ENCODE measurements at places on chromosomes 6 and 20.

DNA sequence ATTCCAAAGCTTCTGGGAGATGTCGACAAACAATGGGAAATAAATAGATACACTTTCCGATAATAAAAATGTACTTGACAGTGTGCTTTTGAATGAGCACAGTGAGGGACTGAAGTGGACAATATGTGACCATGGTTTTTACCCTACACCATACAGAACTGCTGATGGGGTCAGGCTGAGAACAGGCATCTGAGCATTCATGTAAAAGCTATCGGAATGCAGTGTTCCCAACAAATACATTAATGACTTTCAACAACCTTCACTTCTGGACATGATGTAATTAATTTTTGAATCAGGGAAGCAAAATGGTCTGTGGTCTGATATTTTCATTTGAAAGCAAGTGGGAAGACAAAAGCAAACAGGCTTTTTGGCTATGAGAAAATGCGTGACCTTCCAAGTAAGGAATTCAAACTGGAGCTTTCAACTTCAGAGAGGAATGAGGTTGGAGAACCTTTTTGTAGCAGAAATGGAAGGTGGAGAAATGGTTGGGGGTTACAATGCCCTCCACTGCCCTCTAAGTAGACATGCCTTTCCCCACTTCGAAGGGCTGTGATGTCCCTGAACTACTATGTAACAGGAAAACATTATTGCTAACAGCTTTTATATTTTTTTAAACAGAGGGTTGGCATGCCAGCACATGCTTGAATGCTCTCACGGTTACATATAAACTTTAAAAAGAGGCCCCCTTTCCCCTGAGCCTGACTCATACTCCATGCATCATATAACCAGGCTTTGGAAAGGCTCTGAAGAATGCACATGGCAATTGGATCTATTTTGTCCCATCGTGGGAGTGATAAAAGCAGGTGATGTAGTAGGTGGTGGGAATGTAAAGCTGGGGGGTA is 203.5 kb upstream of the CITED2 start:
- DNase-seq: no peak

DNA sequence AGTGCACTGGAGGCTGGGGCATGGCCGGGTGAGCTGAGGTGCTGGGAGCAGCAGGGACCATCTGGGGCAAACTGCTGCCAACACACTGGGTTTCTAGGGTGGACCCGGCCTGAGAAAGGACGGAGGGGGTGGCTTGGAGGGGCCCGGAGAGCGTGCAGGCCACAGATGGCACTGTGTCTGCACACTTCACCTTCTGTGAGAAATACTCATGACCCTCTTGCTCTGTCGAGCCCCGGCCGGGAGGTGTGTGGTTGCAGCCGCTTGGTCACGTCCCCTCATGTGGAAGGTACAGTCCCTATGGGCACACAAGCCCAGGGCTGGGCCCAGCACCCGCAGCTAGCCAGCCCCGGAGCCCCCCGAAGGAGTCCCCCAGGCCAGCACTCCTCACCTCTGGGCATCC is 59.7 kb downstream of the RBM38 start:
- no peak for DNase-seq

DNA sequence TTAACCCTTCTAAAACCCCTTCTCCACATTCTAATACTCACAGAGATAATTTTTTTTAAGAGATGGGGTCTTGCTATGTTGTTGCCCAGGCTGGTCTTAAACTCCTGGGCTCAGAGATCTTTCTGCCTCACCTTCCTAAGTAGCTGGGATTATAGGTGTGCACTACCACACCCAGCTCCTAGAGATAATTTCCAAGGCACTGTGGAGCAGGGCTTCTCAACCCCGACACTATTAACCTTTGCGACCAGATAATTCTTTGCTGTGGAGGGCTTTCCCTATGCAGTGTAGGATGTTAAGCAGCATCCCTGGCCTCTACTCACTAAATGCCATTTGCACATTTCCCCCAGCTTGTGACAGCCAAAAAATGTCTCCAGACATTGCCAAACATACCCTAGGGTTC is 8.8 kb upstream of the RREB1 start:
- no peak for DNase-seq

- DNase-seq: no peak
Measured at GRCh38 chr6:34638834-34639736, 57.5 kb downstream of the ILRUN start.

GRCh38 chr6:49050584-49050983 is 412.5 kb downstream of the MMUT start:
- no peak for DNase-seq

GRCh38 chr20:58547623-58548475 is 32.6 kb upstream of the APCDD1L start:
- no peak for DNase-seq

GRCh38 chr20:2739042-2739398 is 46.4 kb downstream of the EBF4 start:
- no peak for DNase-seq

DNA sequence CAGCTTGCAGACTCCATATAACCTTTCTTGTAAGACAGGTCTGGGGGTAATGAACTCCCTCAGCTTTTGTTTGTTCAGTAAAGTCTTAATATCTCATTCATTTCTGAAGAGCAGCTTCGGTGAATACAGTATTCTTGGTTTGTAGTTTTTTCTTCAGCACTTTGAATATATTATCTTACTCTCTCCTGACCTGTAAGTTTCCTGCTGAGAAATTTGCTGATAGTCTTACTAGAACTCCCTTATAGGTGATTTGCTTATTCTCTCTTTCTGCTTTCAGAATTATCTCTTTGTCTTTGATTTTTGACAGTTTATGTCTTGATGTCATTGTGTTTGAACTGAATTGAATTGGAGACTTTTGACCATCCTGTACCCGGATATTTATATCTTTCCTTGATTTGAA is 35.3 kb upstream of the SLC22A3 start:
- no peak for DNase-seq

DNA sequence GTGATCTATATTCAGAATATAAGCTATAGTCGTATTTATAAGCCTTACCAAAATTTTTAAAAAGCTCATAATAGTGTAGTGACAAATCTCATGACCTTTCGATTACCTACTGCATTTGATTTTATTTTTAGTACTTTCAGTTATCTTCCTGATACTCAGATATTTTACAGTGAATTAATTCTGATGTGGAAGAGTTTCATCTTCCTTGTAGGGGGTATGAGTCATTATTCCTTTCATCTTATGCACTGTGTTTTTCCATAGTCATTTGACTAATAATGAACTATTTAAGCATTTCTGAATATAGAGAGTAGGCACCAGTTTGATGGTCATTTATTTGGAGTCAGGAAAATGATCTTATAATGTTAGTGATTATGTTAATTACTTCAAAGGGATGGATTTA is 36.4 kb downstream of the HDGFL1 start:
- no peak for DNase-seq

GRCh38 chr6:88179692-88180091 is 13.5 kb upstream of the CNR1 start:
- DNase-seq: no peak

DNA sequence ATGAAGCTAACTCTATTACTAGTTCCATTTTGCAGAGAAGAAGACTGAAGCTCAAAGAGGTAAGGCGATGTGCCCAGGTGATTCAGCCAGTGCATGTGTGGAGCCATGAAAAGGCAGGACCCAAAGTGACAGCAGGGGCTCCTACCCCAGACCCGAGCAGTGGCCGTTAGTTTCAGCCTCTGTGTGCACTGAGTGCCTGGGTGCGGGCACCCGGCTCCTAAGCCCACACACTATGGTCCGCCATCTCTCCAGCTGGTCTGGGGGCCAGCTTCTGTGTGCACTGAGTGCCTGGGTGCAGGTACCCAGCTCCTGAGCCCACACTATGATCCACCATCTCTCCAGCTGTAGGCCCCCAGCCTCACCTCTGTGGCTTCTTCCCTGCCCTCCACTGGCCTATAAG is 123.5 kb upstream of the CST7 start:
- no peak for DNase-seq

GRCh38 chr20:48732081-48732829 is 95.5 kb downstream of the PREX1 start:
- DNase-seq: no peak

DNA sequence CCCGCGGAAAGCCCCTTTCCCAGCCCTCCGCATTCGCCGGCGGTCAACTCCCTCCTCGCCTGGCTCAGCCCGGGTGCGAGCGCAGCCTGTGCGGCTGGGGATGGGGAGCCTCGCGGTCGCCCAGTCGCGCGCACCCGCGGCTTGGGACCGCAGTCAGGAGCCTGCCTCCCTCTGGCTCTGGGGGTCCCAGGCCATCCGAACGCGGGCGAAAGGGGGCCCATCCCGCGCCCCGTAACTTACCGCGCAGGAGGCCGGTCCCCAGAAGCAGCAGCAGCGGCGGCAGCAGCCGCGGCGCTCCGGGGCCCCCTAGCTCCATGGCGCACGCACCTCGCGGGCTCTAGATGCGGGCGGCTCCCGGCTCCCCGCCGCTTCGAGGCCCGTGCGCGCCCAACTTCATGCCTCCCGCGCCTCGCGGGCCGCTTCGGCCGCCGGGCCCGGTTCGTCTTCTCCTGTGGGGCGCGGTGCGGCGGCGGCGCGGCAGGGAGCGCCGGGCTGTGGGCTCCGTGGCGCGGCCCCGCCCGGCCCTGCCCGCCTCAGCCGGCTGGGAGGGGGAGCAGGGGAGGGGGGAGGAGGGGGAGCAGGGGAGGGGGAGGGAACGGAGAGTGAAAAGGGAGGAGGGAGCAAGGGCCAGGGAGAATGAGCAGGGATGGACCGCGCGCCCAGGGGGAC is at the start of gene CHRNA4:
Gene CHRNA4 (minus strand): TSS at position 500 of the 669 bp plus-strand sequence. CDS start 184 bp downstream, at position 316.
- no peak for DNase-seq

DNA sequence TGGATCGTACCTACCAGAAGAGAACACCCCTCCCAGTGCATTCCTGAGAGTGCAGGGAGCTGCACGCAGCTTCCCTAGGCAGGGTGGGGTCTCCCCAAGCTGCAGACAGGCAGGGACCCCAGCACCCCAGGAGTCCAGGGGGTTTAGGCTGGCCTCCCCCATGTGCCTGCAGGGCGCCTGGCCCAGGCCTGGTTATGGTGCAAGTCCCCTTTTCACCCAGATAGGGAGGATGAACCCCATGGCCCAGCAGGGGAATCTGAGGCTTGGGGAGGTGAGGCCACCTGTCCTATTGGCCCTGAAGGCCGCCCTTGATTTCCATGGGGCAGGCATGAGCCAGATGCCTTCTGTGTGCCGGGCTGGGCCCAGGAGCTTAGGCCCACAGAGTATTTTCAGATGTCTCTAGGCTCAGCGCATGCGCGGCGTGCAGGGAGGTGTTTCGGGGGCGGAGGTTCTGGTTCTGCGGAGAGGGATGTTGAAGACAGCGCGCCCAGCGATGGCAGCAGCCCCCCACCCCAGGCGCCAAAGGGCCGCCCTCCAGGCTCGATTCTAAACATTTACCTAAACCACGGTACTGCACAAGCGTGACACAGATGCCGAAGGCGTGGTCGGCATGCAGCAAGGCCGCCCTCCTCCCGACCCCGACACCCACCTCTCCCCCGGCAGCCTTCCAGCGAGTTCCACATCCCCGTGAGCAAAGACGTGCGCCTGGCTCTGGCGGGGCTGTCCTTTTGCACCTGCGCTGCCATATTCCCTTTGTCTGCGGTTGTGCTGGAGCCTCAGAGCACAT is 29.4 kb downstream of the COL20A1 start:
- DNase-seq: no peak
